Vagina (tissue), 2 donors: ENCODE measurements at places on chromosomes 5 and 9.
A peak's percentile ranks its signal among the peaks of the same experiment; 100 is the strongest.

- DNase-seq = no peak
- H3K4me1 ChIP-seq = peaks cover 20% of the 10 kb centered on the region
- H3K27me3 ChIP-seq = no peaks in the 10 kb centered on the region
- H3K4me3 ChIP-seq = no peak overlapping the region
- H3K36me3 ChIP-seq = no peaks in the 10 kb centered on the region
- no peak overlapping the region for H3K27ac ChIP-seq
Measured at GRCh38 chr9:18703151-18703900, 229.4 kb downstream of the ADAMTSL1 start.

- DNase-seq = no peak
- no peaks in the 10 kb centered on the region for H3K36me3 ChIP-seq
- no peaks in the 10 kb centered on the region for H3K4me1 ChIP-seq
- H3K27ac ChIP-seq = no peak overlapping the region
- H3K27me3 ChIP-seq = no peaks in the 10 kb centered on the region
Measured at GRCh38 chr5:96072138-96072790, 110.6 kb upstream of the ELL2 start.

DNA sequence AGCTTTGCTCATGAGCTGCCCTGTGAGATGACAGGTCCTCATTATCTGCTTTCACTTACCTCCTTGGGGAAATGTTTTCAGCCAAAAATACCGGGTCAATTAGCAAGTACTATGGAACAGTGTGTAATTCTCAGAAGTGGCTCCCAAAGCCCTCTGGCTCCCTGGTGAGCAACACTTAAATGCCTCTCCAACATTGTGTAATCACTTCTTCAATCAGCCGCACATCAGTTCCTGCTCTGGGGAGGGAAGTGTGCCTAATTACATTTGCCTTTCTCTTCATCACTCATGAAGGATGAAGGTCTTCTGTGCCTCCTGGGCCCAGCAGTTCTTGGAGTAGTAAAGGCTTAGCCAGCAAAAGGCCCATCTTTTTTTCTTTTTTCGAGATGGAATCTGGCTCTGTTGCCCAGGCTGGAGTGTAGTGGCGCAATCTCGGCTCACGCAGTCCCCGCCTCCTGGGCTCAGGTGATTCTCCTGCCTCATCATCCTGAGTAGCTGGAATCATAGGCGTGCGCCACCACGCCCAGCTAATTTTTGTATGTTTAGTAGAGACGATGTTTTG, 23.1 kb downstream of the NIM1K start:
- no peak for DNase-seq
- H3K27me3 ChIP-seq = no peaks in the 10 kb centered on the region
- no peaks in the 10 kb centered on the region for H3K36me3 ChIP-seq
- H3K4me1 ChIP-seq = no peaks in the 10 kb centered on the region
- no peak overlapping the region for H3K27ac ChIP-seq

GRCh38 chr5:113061846-113062780, 85.5 kb downstream of the DCP2 start:
- no peaks in the 10 kb centered on the region for H3K36me3 ChIP-seq
- no peaks in the 10 kb centered on the region for H3K27me3 ChIP-seq
- no peak overlapping the region for H3K4me3 ChIP-seq
- H3K4me1 ChIP-seq = peaks cover 12% of the 10 kb centered on the region
- DNase-seq = no peak
- H3K27ac ChIP-seq = no peak overlapping the region

DNA sequence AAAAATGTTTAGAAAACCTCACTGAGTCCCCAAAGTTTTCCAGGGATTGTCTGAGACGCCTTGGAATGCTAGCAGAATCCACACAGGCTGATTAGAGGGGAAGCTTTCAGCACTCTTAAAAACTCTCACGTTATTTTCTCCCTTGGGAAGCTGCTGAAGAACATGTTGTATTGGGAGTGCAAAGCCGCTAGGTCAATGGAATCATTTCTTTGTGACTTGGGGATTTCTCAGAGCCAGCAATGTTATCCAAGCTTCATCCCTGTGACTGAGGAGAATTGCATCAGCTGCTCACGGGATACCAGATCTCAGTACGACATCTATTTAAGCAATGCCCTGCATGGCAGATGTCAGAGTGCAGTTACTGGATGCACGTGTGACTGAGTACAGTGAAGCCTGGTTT, 426.4 kb upstream of the MPDZ start:
- no peak for DNase-seq
- no peaks in the 10 kb centered on the region for H3K4me1 ChIP-seq
- H3K4me3 ChIP-seq = no peak overlapping the region
- no peaks in the 10 kb centered on the region for H3K36me3 ChIP-seq
- no peaks in the 10 kb centered on the region for H3K27me3 ChIP-seq
- no peak overlapping the region for H3K27ac ChIP-seq

- no peaks in the 10 kb centered on the region for H3K27me3 ChIP-seq
- no peaks in the 10 kb centered on the region for H3K4me1 ChIP-seq
- no peak overlapping the region for H3K27ac ChIP-seq
Measured at GRCh38 chr9:27359763-27360162, 62.8 kb upstream of the EQTN start.

- peaks cover 12% of the 10 kb centered on the region for H3K36me3 ChIP-seq
- H3K4me3 ChIP-seq = no peak overlapping the region
- H3K27ac ChIP-seq = peak overlapping the region; percentile 80
- peaks cover 37% of the 10 kb centered on the region for H3K4me1 ChIP-seq
Measured at GRCh38 chr9:121333950-121334773, 35.9 kb downstream of the STOM start.

GRCh38 chr5:167900340-167900935, 391.0 kb upstream of the WWC1 start:
- no peak overlapping the region for H3K27ac ChIP-seq
- no peaks in the 10 kb centered on the region for H3K4me1 ChIP-seq
- H3K4me3 ChIP-seq = no peak overlapping the region
- no peaks in the 10 kb centered on the region for H3K36me3 ChIP-seq
- no peak for DNase-seq

DNA sequence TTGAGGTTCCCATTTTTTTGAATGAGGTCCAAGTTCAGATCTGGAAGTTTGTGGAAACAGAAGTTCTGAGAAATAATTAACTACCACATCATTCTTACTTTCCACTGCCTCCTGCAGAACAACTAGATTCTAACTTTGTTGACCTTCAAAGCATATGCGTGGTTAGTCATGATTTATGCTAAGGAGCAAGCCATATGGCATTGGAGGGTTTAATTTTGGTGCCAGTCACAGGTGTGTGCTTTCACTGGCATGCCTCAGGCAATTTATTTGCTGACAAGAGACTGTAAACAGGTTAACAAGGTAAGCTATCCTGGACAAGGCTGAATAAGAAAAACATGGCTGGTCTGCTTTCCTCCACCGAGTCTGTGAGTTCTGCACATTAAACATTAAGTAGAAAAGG, 31.5 kb downstream of the HMHB1 start:
- DNase-seq = no peak
- no peaks in the 10 kb centered on the region for H3K4me1 ChIP-seq
- no peaks in the 10 kb centered on the region for H3K27me3 ChIP-seq
- H3K27ac ChIP-seq = no peak overlapping the region

DNA sequence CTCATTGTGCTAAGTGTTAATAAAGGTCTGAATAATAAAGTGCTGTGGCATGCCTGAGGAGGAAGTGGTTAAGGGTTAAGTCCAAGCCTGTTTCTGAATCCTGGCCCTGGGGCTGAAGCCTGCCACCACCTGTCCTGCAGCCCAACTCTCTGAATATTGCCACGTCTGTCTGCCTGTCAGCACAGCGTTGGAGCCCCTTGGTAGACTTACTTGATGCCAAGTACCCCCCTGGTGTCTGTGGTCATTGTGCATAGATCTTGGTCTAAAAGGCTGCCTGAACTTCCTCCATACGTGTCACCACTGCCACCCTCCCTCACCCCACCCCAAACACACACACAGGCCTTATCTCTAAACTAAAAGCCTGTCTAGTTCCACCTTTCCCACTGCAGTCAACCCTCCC, 35.4 kb upstream of the SLC2A8 start:
- H3K27ac ChIP-seq = no peak overlapping the region
- H3K36me3 ChIP-seq = no peaks in the 10 kb centered on the region
- DNase-seq = peak; percentile 83
- H3K4me1 ChIP-seq = peaks cover 13% of the 10 kb centered on the region
- no peak overlapping the region for H3K4me3 ChIP-seq
